ENCODE measurements at places on chromosomes 3 and 15.

DNA sequence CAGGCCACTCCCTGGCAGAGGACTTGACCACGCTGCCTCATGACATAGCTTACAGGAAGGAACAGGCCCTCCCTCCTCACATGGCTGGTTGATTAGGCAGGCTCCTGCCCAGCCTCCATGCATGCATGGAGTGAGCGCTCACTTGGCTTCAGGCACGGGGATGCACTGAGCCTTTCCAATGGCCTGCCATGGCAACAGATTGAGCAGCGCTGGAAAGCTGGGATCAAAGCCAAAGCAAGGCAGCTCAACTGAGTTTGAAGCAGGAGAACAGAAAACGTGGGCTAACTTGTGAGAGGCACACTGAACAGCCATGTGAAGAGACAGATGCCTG lies 5.9 kb upstream of the GRAMD2A start:
- no peak for DNase-seq

DNA sequence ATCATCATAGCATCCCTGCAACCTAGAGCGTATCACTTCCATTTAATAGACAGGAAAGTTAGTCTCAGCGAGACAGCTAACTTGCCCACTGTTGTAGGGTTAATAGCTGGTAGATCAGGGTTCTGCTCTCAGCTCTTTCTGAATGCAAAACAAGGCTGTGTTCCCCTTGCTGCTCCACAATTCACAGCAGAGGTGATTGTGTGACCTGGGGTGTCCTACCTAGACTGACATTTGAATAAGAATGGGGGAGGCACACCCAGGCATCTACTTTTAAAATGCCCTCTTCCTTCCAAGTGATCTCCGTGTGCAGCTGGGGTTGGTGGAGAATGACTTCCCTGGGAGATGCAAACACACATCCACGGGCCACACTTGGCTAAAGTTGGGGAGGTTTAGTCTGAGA lies 43.0 kb upstream of the CACNA2D3 start:
- no peak for DNase-seq

DNA sequence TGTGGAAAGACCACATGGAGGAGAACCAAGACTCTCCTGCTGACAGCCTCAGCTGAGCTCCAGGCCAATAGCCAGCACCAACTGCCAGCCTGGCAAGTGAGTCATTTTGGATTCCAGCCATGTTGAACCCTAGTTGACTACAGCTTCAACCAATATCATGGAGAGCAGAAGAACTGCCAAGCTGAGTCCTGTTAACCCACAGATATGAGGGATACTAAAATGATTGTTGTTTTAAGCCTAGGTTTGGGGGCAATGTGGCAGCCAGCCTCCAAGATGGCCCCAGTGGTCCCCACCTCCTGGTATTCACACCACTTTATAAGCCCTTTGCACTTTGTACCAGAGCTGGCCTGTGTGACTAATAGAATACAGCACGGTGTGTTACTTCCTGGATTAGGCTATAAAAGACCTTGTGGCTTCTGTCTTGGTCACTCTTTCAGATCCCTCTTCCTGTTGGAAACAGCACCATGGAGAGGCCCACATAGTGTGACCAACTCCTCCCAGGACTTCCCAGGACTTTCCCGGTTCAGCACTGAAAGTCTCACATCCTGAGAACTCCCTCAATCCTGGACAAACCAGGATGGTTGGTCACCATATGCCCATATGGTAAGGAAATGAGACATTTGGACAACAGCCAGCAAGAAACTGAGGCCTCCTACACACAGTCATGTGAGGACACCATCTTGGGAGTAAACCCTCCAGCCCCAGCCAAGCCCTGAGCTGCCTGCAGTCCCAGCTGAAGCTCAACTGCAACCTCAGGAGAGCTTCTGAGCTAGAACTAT lies 32.4 kb upstream of the CDV3 start:
- no peak for DNase-seq

DNA sequence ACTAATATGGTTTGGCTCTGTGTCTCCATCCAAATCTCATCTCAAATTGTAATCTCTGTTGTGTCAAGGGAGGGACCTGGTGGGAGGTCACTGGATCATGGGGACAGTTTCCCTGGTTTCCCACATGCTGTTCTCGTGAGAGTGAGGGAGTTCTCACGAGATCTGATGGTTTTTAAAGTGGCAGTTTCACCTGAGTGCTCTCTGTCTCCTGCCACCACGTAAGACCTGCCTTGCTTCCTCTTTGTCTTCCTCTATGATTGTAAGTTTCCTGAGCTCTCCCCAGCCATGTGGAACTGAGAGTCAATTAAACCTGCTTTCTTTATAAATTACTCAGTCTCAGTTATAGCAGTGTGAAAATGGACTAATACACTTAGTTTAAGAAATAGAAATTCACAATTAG lies 228.9 kb downstream of the CD47 start:
- no peak for DNase-seq

Measured in thymus (tissue), 14 donors.